ENCODE measurements at places on chromosomes 3 and 15. TPM values are rescaled to one million over a fixed set of nuclear protein-coding genes. Genes with fewer than 3 reads are reported as not detected.
A peak's percentile ranks its signal among the peaks of the same experiment; 100 is the strongest.

DNA sequence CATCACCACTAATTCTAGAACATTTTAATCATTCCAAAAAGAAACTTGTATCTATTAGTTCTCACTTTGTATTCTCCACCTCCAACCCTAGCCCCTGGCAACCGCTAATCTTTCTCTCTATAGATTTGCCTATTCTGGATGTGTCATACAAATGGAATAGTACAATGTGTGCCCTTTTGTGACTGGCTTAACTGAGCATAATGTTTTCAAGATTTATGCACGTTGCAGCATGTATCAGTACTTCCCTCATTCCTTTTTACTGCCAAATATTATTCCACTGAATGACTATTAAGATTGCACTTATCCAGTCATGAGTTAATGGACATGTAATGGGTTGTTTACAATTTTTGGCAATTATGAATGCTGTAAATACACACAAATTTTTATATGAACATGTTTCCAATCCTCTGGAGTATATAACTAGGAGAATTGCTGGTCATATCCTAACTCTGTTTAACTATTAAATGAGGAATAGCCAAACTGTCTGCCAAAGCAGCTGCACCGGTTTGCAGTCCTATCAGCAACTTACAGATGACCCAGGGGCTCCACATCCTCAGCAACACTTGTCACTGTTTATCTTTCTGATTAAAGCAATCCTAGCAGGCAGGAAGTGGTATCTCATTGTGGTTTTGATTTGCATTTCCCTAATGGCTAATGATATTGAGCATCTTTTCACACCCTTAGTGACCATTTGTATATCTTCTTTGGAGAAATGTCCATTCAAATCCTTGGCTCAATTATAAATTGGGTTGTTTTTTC lies 42.9 kb downstream of the DCUN1D1 start:
- no peaks in the 10 kb centered on the region for H3K27me3 ChIP-seq
- no peak for DNase-seq
- no peak overlapping the region for H3K27ac ChIP-seq
- no peaks in the 10 kb centered on the region for H3K4me1 ChIP-seq
- H3K4me3 ChIP-seq: no peak overlapping the region
- no peaks in the 10 kb centered on the region for H3K36me3 ChIP-seq

ESYT3 gene
- 5.3 TPM for total RNA-seq

GRM2 gene
- 0.57 TPM for total RNA-seq

GOLGA6L7 gene
- total RNA-seq: not detected

DNA sequence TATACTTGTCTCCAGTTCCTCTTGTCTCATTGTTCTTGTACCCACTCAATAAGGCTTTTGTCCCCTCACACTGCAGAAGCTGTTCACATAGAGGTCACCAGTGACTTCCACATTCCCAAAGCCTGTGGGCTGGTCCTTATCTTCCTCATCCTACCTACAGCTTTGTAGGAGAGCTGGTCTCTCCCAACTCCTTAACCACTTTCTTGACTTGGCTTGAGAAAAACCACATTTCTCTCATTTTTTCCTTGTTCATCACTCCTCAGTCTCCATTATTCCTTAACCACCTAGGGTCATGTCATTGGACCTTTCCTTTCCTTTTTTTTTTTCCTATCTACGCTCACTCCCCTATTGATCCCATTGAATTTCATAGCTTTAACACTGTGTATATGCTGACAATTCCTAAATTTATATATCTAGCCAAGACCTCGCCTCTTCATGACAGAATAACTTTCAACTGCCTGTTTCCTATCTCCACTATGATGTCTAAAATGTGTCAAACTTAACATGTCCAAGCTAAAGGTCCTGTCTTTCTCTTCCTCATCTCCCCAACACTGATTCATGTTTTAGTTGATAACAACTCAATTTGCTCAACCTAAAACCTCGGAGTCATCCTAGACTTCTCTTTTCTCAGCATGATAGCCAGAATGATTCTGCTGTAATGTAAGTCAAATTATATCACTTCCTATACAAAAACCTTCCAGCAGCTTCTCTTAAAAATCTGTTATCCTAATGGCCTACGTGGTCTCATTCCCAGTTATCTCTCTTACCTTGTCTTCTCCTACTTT lies 49.5 kb downstream of the CEP63 start:
- H3K4me1 ChIP-seq: no peaks in the 10 kb centered on the region
- H3K4me3 ChIP-seq: no peak overlapping the region
- H3K27ac ChIP-seq: no peak overlapping the region
- H3K36me3 ChIP-seq: peaks cover 7% of the 10 kb centered on the region

GCNT3 gene
- total RNA-seq: 14.8 TPM

DNA sequence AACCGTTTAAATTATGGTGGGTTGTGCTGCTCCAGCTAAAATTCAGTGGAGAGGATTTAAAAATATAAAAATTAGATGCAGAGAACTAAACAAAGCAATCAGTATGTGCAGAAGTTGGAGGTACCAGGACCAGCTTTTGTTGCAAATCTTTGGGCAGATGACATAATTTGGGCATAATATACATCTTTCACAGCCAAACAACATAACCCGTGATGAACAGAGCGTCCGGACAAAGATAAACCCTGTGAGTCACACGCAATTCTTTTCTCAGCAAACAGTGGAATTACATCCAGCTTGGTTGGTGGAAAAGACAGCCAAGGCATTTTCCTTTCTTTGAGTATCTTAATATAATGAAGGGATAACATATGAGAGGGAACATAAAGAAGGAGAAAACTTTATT lies 419.4 kb upstream of the ADAMTS9 start:
- no peaks in the 10 kb centered on the region for H3K4me1 ChIP-seq
- no peaks in the 10 kb centered on the region for H3K27me3 ChIP-seq
- no peak overlapping the region for H3K27ac ChIP-seq
- DNase-seq: no peak
- no peaks in the 10 kb centered on the region for H3K36me3 ChIP-seq

KCNMB3 gene
- 3.7 TPM for total RNA-seq

DNA sequence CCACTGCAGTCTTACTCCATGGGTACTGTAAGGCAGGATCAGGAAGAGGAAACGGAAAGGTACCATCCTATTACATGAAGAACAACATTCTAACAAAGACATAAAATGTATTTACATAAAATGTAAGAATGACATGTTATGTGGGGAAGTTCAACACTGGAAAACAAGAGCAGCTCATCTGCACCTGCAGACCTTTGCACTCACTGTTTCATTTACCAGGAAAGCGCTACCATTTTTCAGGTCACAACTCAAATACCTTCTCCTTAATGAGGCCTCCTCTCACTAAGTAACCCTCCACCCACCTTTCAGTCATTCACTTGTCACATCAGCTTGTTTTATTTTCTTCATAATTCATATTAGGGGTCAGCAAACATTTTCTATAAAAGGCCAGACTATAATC lies 2.6 kb downstream of the TMCC1 start:
- H3K27ac ChIP-seq: no peak overlapping the region
- H3K36me3 ChIP-seq: peaks cover 2% of the 10 kb centered on the region
- H3K4me1 ChIP-seq: peaks cover 11% of the 10 kb centered on the region
- no peak overlapping the region for H3K4me3 ChIP-seq
- DNase-seq: no peak
- no peaks in the 10 kb centered on the region for H3K27me3 ChIP-seq

GRCh38 chr15:36050899-36051298 lies 504.9 kb upstream of the DPH6 start:
- no peak for DNase-seq
- H3K27ac ChIP-seq: no peak overlapping the region
- H3K27me3 ChIP-seq: no peaks in the 10 kb centered on the region
- no peaks in the 10 kb centered on the region for H3K4me1 ChIP-seq
- no peak overlapping the region for H3K4me3 ChIP-seq

DNA sequence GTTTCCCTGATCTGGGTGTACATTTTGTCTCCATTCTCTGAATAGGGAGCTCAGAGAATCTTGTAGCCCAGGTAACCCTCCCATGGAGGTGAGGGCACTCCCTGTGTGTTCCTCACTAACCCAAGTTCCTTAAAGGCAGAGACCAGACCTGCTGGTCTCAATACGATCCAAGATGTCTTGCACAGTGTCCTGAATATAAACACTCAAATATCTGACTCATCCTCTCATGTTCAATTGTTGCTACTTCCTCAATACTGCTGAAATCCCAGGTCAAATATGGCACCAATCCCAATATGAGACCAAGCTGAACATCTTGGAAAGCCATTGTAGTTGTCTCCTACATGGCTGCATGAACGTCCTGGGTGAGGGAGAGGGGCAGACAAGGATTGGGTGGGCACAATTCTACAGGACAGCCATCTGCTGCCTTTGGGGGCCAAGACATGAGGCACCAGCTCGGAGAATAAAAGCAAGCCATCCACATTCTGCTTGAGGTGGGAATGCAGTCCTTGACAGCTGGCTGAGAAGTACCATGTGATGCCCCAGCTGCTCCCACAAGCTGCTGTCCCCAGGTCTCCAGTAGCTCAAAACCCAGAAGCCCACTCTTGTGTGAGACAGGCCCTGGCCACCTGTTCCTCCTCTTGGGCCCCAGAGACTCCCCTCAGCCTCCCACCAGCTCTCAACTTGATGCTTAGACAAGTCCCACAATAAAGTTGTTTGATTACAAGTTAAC lies 18.2 kb downstream of the TBC1D2B start:
- peaks cover 27% of the 10 kb centered on the region for H3K4me1 ChIP-seq
- no peak overlapping the region for H3K27ac ChIP-seq
- no peak for DNase-seq

- no peaks in the 10 kb centered on the region for H3K27me3 ChIP-seq
- no peaks in the 10 kb centered on the region for H3K36me3 ChIP-seq
- no peak overlapping the region for H3K27ac ChIP-seq
- no peak overlapping the region for H3K4me3 ChIP-seq
- H3K4me1 ChIP-seq: no peaks in the 10 kb centered on the region
Observed at GRCh38 chr3:80556763-80557162, 789.0 kb upstream of the ROBO1 start.

- no peak overlapping the region for H3K4me3 ChIP-seq
- no peak for DNase-seq
- no peaks in the 10 kb centered on the region for H3K36me3 ChIP-seq
- H3K27me3 ChIP-seq: no peaks in the 10 kb centered on the region
Observed at GRCh38 chr15:38217788-38218609, 34.6 kb upstream of the SPRED1 start.

TMEM207 gene
- total RNA-seq: not detected

- no peaks in the 10 kb centered on the region for H3K27me3 ChIP-seq
- H3K4me1 ChIP-seq: peaks cover 37% of the 10 kb centered on the region
- no peak overlapping the region for H3K4me3 ChIP-seq
- no peak overlapping the region for H3K27ac ChIP-seq
- DNase-seq: peak; percentile 66
Observed at GRCh38 chr3:14461748-14462324, 59.4 kb downstream of the SLC6A6 start.

SLC9A9 gene
- 16.5 TPM for total RNA-seq

- H3K27me3 ChIP-seq: no peaks in the 10 kb centered on the region
- no peak overlapping the region for H3K27ac ChIP-seq
- no peaks in the 10 kb centered on the region for H3K36me3 ChIP-seq
- H3K4me3 ChIP-seq: no peak overlapping the region
- H3K4me1 ChIP-seq: no peaks in the 10 kb centered on the region
Observed at GRCh38 chr15:77034695-77035489, 36.0 kb downstream of the TSPAN3 start.

GRCh38 chr3:10546820-10547263 lies 41.5 kb upstream of the ATP2B2 start:
- H3K27ac ChIP-seq: no peak overlapping the region
- H3K36me3 ChIP-seq: no peaks in the 10 kb centered on the region
- no peak for DNase-seq
- no peak overlapping the region for H3K4me3 ChIP-seq

- H3K36me3 ChIP-seq: peaks cover 23% of the 10 kb centered on the region
- H3K4me3 ChIP-seq: no peak overlapping the region
- no peaks in the 10 kb centered on the region for H3K27me3 ChIP-seq
- DNase-seq: no peak
Observed at GRCh38 chr3:13389378-13389777, 30.7 kb downstream of the NUP210 start.

KBTBD12 gene
- 1.4 TPM for total RNA-seq

ECE2 gene
- total RNA-seq: not detected

DNA sequence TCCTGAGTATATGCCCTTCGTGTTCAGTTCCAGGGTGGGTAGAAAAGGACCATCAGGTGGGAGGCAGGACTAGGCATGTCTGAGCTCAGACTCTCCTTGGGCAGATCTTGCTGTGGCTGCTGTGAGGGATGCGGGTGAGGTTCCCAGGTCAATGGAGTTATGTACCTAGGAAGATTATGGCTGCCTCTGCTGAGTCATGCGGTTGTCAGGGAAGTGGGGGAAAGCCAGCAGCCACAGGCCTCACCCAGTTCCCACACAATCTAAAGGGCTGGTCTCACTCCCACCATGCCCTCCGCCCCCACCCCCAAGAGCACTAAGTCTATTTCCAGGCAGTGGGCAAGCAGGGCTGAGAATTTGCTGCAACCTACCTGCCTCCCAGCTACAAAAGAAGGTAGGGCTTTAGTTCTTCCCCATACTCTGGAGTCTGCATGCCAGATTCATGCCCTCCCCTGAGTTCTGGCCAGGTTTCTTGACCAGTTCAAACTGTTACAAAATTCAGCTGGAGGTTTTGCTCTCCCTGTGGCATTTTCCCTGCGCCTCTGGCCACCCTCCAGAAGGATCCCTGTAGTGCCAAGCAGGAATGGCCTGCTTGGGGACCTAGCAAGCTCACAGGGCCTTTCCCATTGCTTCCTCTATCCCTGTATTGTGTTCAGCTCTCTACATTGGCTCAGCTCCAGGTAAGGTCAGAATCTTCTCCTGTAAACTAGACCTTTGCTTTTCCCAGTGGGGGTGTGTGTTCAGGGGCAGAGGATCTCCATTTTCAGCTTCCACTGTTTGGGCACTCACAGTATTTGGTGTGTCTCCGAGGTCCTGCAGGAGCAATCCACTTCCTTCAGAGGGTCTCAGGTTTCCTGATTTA lies 12.7 kb upstream of the TMCO5A start:
- no peaks in the 10 kb centered on the region for H3K27me3 ChIP-seq
- no peaks in the 10 kb centered on the region for H3K36me3 ChIP-seq
- DNase-seq: no peak
- H3K27ac ChIP-seq: no peak overlapping the region
- no peaks in the 10 kb centered on the region for H3K4me1 ChIP-seq

MNS1 gene
- total RNA-seq: 5.6 TPM

LMAN1L gene
- total RNA-seq: not detected

- no peak overlapping the region for H3K27ac ChIP-seq
- H3K4me1 ChIP-seq: no peaks in the 10 kb centered on the region
- no peaks in the 10 kb centered on the region for H3K27me3 ChIP-seq
- no peak overlapping the region for H3K4me3 ChIP-seq
Observed at GRCh38 chr3:132615881-132616280, 18.8 kb downstream of the ACKR4 start.

MB21D2 gene
- total RNA-seq: 3.9 TPM

SLC15A2 gene
- 21.8 TPM for total RNA-seq

All from kidney (tissue), 22 donors.